ENCODE measurements at places on chromosomes 7 and 10. TPM values are rescaled to one million over a fixed set of nuclear protein-coding genes. Genes with fewer than 3 reads are reported as not detected.

DNA sequence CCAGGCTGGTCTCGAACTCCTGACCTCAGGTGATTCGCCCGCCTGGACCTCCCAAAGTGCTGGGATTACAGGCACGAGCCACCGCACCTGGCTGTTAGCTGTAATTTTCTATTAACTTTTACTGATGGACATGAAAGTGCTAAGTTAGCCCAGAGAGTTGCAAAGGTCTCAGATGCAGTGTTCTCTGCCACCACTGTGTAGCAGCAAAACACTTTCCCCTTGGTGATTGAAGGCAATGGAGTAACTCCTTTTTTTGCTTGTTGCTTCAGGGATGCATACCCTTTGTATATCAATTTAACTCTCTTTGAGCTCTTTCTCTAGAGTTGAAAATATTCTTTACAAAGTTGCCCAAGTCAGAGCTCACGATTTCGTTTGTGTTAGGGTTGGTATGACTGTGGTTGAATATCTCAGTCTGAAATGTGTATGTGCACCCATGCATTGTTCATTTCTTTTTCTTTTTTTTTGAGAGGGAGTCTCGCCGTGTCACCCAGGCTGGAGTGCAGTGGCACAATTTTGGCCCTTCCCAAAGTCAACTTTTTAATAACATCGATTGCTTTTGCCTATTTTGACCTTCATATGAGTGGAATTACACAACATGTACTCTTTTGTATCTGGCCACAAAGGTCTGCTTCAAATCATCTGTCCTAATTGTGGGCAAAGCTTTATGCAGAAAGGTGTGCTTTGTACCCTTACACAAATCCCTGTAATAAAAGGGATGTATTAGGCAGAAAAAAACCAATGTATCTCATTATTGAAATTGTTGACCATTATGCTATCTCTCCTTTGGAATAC lies 52.6 kb downstream of the GTF2I start:
- no peaks in the 10 kb centered on the region for H3K4me1 ChIP-seq
- no peak for DNase-seq
- no peak overlapping the region for H3K27ac ChIP-seq
- no peaks in the 10 kb centered on the region for H3K27me3 ChIP-seq
- peaks cover 24% of the 10 kb centered on the region for H3K36me3 ChIP-seq
- H3K4me3 ChIP-seq = no peak overlapping the region

- H3K27ac ChIP-seq = no peak overlapping the region
- no peak overlapping the region for H3K4me3 ChIP-seq
- H3K27me3 ChIP-seq = no peaks in the 10 kb centered on the region
- no peaks in the 10 kb centered on the region for H3K4me1 ChIP-seq
Measured at GRCh38 chr10:103548581-103549348, 55.3 kb downstream of the NEURL1 start.

DNA sequence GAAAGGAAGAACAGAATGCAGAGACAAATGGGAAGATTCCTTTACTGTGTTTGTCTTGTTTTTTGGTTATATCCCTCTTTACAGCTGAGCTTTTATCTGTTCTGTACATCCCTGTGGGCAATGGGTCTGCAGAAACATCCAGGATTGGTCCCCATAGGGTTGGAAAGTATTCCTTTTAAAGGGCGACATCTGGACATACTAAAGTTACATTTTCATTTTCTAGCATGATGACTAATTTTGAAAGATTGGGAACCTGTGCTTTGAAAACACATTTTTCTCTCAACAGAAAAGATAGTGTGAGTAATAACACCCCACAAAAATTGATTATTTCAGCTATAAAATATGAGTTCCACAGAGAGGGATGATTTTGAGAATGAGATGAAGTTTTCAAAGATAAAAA lies 435.8 kb downstream of the GPAM start:
- DNase-seq = no peak
- no peak overlapping the region for H3K27ac ChIP-seq
- no peaks in the 10 kb centered on the region for H3K4me1 ChIP-seq
- no peaks in the 10 kb centered on the region for H3K27me3 ChIP-seq

GRCh38 chr10:72550239-72550638 lies 75.6 kb downstream of the MICU1 start:
- H3K27me3 ChIP-seq = no peaks in the 10 kb centered on the region
- no peak for DNase-seq
- no peak overlapping the region for H3K27ac ChIP-seq
- H3K4me3 ChIP-seq = no peak overlapping the region

The MLXIPL gene
- 95.8 TPM for polyA plus RNA-seq

The NUDT13 gene
- polyA plus RNA-seq = 4.7 TPM

The C10orf105 gene
- polyA plus RNA-seq = 0.06 TPM

The KLF14 gene
- polyA plus RNA-seq = 0.04 TPM

All from small intestine (tissue), 16 donors.